Dermis blood vessel endothelial cell (primary cell): ENCODE measurements at places on chromosomes 1 and 21. TPM values are rescaled to one million over a fixed set of nuclear protein-coding genes. Genes with fewer than 3 reads are reported as not detected.

DNA sequence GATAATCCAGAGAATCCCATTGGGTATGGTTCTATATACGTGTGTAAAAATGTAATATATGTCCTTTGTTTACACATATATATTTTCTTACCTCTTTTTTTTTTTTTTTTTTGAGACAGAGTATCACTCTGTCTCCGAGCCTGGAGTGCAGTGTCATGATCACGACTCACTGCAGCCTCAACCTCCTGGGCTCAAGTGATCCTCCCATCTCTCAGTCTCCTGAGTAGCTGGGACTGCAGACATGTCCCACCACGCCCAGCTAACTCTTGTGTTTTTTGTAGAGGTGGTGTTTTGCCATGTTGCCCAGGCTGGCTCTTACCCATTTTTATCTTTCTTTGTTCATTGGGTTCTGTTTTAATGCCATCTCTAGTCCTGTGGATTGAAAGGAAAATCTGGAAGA lies 59.5 kb downstream of the ZBTB17 start:
- no peak for DNase-seq

DNA sequence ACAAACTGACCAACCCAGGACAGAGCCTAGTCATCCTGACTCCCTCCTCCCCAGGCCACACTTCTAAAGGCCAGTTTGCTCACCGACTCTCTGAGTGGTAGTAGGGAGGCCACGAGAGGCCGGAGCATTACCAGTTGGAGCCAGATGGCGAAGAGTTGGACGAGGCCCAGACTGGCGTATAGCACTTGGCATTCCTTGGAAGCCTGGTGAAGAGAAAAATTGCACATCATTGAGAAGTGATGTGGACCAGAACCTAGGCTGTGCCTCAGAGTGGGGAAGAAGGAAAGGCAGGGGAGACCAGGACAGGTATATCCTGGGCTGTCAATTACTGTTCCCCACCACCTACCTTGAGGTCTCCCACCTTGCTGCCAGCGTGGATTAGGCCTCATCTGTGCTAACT lies 12.2 kb downstream of the PABPC4 start:
- no peak for DNase-seq

GRCh38 chr1:16204634-16205333 lies 7.7 kb downstream of the ARHGEF19 start:
- peak; percentile 58 for DNase-seq

DNA sequence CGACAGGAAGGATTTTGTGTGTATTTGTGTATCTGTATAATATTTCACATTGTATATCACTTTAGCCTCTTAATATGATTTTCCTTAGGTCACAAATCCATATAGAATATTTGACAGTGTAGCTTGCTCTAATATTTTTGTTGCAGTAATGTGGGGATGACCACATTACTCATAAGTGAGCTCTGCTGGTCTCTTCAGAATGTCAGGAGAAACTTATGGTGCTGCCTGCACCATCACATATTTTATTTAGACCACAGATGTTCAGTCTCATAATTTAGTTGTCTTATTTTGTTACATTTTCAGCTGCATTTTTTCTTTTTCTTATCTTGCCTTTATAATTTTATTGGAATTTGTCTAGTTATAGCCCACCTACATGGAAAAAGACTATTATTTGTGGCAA lies 205.3 kb downstream of the PBX1 start:
- no peak for DNase-seq

Gene EPHB2
- total RNA-seq = 35.1 and 42.3 TPM in 2 replicates

Gene ELAPOR1
- under 0.01 and 0.37 TPM in 2 replicates for total RNA-seq

Gene RPAP2
- 14.0 and 22.8 TPM in 2 replicates for total RNA-seq

Gene ELF3
- total RNA-seq = 0.14 and 0.68 TPM in 2 replicates

DNA sequence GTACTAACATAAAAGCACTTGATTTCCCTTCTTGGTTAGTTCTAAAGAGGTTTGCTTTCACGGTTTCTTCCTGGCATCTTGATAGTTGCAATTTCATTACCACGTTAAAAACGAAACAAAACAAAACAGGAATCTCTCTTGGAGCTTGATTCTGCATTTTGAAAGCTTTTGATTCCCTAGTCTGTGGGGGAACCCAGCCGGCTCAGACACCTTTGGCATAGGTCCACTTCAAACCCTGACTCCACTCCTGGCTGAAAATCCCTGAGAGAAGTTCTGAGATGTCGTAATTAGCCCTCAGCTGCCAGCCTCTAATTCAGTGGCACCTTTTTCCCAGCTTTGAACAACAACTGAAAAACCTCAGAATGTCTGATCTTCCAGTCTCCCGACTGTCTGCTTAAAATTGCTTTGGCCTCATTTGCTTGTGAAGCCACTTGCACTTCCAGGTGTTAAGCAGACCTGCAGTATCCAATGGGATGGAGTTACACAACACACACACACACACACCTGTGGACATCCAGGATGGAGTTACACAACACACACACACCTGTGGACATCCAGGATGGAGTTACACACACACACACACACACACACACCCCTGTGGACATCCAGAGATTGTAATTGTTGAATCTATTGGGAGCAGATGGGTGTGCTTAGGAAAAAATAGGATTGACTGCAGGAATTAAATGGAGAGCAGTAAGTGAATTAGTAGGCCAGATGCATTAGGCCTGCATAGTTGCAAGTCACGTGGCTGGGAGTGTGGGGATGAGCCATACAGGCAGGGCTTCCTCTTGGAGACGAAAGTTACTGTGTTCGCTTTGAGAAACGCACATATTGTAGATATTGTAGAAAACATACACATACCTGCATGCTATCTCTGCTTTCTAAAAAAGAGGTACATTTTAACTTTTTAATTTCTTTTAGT lies 285.6 kb upstream of the FMN2 start:
- no peak for DNase-seq

DNA sequence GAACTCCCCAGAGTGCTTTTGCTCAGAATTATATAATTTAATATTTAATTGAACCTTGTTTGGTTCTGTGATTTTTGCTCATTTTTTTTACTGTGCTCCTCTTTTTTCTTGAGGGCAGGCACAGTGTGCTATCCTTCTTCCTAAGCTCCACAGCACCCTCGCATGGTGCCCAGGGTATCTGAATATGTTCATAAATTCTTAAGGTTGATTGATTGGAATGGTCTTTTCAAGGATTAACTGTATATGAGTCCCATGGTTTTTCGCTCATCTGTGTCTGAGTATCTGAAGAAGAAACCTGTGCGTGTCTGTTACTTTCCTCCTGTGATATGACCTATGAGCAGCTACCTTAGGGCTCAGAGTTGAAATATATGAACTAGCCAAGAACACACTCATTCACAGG lies 393.7 kb downstream of the HLX start:
- DNase-seq = peak; percentile 27

DNA sequence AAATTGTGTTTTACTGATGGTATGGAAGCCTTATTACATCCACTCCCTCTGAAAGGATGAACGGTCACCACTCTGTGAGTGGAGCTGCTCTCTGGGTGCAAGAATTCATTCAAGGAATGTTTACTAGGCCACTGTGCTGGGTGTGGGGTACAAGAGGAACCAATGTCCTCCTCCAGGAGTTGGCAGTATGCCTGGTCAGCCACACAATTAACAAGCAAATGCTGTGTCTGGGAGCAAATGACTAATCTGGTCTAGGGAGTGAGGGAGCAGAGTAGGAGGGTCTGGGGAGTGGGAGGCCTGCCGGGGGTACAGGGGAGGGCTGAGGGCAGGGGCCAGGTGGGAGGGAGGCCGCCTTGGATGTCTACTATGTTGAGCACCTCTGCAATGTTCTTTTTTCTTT lies 27.2 kb upstream of the TDRD10 start:
- DNase-seq = peak; percentile 80

Gene CTSE
- not detected in 2 replicates for total RNA-seq

- no peak for DNase-seq
These were observed 1.4 kb downstream of the PRXL2B start for GRCh38 chr1:2587860-2588571.

- no peak for DNase-seq
These were observed 53.1 kb downstream of the VANGL2 start for GRCh38 chr1:160453443-160453842.

GRCh38 chr1:4394366-4394765 lies 260.0 kb upstream of the AJAP1 start:
- no peak for DNase-seq

Gene ZSCAN20
- 10.6 and 16.2 TPM in 2 replicates for total RNA-seq

Gene KRTAP12-2
- total RNA-seq = not detected in 2 replicates

DNA sequence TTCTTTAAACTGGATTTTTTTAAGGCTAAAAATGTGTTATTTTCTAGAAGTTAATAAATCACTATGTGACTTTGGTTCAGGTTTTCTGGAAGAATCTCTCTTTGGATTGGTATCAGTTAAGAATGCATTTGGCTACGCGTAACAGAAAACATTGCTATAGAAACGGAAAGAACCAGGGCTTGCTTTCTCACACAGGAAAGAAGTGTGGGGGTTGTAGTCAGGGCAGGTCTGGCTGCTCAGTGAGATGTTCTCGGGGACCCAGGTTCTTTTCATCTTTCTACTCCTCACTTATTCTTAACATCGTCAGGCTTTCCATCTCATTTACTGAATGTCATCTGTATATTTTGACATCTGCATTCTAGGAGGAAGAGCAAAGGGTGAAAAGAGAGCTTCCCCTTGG lies 191.4 kb downstream of the ZBTB18 start:
- no peak for DNase-seq

Gene HSPA6
- 0.17 and 0.42 TPM in 2 replicates for total RNA-seq

- DNase-seq = peak; percentile 60
These were observed 11.9 kb downstream of the PIGV start for GRCh38 chr1:26799479-26800142.

DNA sequence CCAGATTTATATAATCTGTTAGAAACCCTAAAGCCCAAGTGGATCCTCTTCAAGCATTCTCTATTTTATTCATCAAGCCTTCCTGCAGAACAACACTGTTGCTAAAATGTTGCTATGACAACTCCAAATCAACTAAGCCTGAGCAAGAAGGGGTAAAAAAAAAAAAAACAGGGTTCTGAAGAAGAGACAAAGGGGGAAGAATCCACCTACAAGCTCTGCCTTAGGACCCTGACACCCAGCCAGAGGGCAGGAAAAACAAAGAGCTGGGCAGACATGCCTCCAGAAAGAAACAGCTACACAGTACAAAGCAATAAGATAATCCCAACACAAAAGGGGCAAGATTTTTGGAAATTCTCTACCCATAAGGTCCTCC lies 1.3 kb downstream of the USF1 start:
- peak; percentile 39 for DNase-seq

GRCh38 chr1:204941421-204942338 lies 71.0 kb downstream of the NFASC start:
- DNase-seq = peak; percentile 71

DNA sequence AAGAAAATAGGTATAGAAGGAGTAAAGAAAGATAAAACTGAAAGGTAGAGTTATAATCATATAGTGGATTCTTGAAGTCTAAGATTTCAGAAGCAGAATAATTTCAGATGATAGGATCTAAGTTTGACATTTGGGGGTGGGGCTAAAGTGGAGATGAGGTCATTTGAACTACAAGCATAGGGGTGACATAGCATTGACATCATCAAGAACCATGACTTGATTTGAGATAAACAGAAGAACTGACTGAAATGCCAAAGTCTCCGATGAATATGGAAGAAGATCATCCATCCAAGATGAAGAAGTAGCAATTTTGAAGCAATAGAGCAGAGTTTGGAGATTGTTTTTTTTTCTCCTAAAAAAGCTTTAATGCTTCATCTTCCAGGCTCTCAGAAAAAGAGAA lies 122.3 kb downstream of the MACF1 start:
- peak; percentile 15 for DNase-seq

Gene ATP13A2
- 72.3 and 102 TPM in 2 replicates for total RNA-seq

DNA sequence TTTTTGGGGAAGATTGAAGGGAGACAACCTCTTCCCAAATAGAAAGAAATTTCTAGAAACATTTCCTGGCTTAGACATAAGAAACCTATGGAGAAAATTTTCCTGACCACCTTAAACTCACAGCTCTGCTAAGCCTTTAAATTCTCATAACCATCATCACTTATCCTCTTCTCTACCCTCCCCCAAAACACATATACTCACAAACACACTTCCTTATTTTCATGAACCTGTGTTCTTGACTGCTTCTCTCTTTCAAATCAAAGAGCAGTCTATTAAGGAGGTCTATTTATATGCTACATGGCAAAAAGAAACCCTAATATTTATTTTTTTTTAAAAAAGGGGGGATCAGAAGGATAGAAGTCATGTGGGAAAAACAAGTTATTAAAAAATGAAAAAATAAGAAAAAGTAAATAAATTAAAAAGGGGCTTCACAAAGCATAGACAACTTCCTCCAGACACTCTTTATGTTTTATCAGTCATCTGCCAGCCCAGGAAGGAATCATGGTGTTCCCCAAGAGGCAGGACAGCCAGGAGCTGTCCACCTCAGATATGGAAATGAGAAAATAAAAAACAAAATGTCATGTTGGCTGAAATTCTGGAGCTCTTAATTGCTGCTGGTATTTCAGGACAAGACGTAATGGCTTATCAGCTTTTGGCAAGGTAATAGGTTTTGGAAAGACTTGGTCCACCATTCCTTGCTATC lies 12.8 kb upstream of the RGS2 start:
- DNase-seq = no peak

GRCh38 chr1:15692121-15692682 lies 8.1 kb downstream of the PLEKHM2 start:
- peak; percentile 57 for DNase-seq

DNA sequence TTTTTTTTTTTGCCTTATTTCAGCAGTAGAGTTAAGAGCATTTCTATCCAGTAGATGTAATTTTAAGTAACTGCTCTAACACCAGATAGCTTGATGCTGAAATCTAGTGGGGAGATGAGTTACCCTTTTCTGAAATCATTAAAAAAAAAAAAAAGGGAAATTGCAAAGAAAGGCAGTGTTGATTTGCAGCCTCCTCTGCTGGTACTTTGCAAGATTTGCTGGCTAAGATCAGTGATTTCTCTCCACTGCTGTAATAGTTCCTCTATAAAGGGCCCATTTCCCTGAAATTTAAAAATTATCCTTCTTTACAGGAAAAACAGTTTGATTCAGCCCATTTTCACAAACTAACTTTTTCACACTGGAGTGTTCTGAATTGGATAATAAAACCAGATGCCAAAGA lies 120.6 kb downstream of the PTBP2 start:
- DNase-seq = no peak

GRCh38 chr21:25561668-25562641 lies 45.3 kb downstream of the MRPL39 start:
- DNase-seq = peak; percentile 81

Gene SLC9C2
- not detected in 2 replicates for total RNA-seq

- no peak for DNase-seq
These were observed 300.9 kb downstream of the LMX1A start for GRCh38 chr1:165055581-165055980.

Gene COP1
- total RNA-seq = 65.2 and 68.5 TPM in 2 replicates

GRCh38 chr1:94805912-94806311 lies 14.2 kb upstream of the SLC44A3 start:
- peak; percentile 81 for DNase-seq

Gene OR2M3
- total RNA-seq = not detected in 2 replicates

DNA sequence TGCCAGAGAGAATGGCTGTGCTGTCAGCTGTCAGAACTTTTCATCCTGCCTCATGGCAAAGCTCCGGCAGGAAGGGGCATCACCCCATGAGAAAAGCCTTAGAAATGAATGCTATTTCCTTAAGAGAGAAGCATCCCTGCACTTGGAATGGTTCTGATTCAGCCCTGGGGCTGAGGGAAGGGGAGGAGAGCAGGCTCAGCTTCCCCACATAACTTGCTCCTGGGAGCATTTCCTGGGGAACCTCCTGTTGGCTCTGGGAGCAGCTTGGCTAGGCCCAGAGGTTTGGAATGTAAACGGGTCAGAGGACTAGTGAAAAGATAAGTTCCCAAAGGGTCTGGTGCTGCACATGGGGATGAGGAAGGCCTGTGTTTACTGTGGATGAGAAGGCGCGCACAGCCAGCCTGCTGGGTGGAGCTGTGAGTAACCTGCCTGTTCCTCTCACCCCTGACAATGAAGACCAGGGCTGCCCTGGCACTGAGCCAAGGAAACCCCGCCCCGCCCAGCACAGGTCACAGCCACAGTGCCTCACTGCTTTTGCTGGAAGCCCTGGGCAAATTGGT lies 5.0 kb downstream of the PRELP start:
- DNase-seq = peak; percentile 56
